ENCODE measurements at places on chromosomes 4 and X.

- DNase-seq: no peak
Measured at GRCh38 chr4:5970381-5971077, 47.7 kb downstream of the C4orf50 start.

GRCh38 chrX:119231936-119232445 is 4.1 kb upstream of the PGRMC1 start:
- no peak for DNase-seq

GRCh38 chr4:41712425-41712824 is 36.1 kb downstream of the PHOX2B start:
- DNase-seq: no peak

GRCh38 chr4:41359422-41359775 is 102.7 kb downstream of the UCHL1 start:
- DNase-seq: no peak

GRCh38 chr4:70008771-70009170 is 13.0 kb downstream of the STATH start:
- DNase-seq: no peak

DNA sequence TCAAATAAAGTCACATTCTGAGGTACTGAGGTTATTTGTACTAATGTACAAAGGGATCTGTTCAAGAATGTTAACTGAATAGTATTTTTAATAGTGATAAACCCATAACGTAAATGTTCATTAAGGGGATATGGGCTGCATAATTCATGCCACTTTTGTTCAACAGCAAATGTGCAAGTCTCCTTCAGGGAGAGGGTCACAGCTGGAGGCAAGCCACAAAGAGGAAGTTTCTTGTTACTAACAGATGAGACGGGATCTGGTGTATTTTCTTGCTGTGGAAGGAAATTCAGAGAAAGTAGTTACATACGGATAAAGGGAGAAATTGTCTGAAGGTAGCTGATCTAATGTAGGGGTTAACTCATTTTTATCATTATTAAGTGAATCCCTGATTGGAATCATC is 10.0 kb downstream of the ZFP42 start:
- no peak for DNase-seq

DNA sequence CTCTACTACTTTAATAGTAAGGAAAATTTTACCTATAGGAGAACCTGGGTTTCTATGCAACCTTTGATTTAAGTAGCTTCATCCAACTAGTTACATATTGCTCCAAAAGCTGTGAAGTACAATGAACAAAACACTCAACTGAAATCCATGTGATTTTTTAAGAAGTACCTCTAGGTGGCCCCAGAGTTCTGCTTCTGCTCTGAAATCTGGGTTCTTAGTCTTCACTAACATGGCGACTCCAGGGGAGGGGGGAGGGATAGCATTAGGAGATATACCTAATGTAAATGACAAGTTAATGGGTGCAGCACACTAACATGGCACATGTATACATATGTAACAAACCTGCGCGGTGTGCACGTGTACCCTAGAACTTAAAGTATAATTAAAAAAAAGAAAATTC is 73.4 kb upstream of the MAGEB2 start:
- peak; percentile 18 for DNase-seq

- peak; percentile 94 for DNase-seq
Measured at GRCh38 chrX:2690856-2691542, at the start of gene CD99. CD99 (plus strand) TSS chrX:2691295; CDS start chrX:2691361, 66 bp downstream.

- DNase-seq: peak; percentile 91
Measured at GRCh38 chr4:41160012-41160789, 54.1 kb downstream of the APBB2 start.

GRCh38 chrX:38183596-38183995 is 37.1 kb downstream of the SRPX start:
- peak; percentile 45 for DNase-seq

DNA sequence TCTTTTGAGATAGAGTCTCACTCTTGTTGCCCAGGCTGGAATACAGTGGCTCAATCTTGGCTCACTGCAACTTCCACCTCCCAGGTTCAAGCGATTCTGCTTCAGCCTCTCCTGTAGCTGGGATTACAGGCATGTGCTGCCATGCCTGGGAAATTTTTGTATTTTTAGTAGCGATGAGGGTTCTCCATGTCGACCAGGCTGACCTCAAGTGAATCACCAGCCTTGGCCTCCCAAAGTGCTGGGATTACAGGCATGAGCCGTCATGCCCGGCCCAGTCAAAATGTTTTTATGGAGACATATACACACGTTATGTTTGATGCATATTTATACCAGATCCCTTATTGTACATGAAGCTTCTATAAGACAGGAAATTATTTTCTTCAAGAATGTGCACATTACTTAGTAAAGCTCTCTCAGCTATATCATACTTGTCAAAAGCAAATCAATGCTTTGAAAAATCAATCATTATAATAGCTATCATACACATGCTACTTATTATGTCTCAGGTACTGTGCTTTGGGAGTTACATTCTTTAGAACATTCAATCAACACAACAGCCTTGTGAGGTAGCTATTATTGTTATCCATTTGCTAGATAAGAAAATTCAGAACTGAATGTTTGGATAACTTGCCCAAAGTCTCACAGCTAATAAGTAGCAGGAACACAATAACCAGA is 269.2 kb downstream of the FSTL5 start:
- no peak for DNase-seq

DNA sequence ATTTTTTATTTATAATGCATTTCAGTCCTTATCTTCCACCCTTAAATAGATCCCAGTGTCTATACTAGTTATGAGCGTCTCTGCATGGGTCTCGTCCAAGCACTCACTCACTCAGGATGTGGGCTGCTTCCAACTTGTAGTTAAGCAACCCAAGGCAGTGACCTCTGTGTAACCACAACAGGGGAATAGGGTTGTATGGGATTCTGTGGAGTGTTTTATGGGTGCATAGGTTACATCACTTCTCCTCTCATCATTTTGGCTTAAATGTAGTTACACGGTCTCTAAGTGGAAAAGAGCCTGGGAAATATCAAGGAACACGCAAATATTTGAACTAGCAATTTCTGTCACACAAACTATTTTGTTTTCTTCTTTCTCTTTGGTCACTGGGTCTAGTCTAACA is 931.0 kb downstream of the STIM2 start:
- DNase-seq: peak; percentile 75

DNA sequence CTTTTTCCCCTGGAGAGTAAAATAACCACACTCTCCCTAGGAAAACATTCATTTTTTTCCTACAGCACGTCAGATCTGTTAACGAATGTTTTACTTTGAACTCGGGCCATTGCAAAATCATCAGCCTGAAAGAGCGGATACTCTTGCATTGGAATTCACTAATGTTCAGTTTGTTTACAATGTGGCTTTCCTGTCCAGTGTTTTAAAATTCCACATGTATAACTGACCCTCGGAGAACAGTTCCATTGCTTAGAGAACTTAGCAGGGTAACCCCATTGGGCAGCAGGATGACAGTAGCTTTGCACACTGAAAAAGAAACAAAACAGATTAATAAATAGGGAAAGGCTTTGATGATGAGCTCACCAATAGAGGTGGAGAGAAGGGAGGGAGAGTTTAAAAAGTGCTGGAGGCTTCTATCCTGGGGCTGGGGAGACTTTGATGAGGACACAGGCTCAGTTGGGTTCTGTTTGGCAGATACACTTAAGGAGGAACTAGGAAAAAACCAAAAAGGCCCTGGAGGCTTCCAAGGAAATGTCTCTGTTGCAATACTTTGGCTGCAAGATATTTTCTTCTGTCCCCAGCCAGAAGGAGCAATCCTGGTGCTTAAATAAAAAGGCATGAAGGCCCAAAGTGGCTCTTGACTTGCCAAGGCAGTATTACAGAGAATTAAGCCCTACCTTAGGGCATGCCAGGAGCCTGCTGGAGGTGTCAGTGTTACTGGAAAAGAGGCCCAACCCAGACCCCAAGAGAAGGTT is 143.1 kb downstream of the ARSF start:
- DNase-seq: peak; percentile 74

DNA sequence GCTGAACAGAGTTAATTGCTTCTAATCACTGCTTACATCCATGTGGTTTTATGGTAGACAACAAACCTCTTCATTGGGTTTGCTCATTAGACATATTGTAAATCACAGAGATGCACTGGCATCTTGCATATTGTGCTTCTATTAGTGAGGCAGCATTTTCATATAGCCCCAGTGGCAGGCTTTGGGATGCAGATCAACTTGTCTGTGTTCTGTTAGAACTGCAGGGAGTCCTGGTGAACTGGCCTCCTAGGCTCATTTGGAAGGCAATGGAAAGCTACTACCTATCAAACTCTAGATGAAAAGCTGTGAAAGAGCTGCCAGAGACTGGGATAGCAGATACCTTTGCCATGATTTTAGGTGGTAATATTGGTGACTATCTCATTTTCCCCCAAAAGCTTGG is 108.8 kb downstream of the NAA11 start:
- DNase-seq: no peak

DNA sequence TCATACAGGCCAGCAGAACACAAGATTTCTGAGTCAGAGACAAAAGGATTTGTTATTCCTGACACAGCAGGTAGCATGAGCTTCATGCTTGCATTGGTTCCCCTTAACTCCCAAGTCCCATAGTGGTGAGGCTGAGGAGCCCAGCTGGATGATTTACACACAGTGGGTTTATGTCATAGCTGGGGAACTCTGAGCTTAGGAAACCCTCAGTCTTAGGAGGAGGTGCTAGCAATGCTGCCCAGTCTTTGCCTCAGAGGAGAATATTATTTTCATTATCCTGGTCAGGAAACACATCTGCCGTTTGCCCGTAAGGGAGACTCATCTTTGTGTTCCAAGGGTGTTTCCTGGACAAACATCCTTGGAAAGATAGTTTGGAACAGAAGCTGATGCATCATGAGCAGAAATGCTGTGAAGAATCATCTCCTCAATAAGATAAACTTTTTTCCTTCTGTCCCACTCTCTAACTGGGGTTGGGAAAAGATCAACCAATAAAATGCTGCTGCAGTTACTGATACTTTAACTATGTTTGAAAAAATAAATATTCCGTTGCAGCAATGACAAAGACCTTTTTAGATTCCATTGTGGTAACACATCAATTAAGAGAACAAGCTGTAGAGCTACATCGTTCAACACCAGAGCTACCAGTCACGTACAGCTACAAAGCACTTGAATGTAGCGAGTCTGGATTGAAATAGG is 146.8 kb downstream of the DCLK2 start:
- peak; percentile 95 for DNase-seq
